ENCODE measurements at places on chromosomes 7 and 10.
A peak's percentile ranks its signal among the peaks of the same experiment; 100 is the strongest.

- DNase-seq: no peak
- no peaks in the 10 kb centered on the region for H3K27me3 ChIP-seq
- no peak overlapping the region for H3K4me3 ChIP-seq
- no peaks in the 10 kb centered on the region for H3K36me3 ChIP-seq
- no peaks in the 10 kb centered on the region for H3K4me1 ChIP-seq
Observed at GRCh38 chr7:10211016-10211415, 762.7 kb upstream of the PHF14 start.

- H3K27me3 ChIP-seq: no peaks in the 10 kb centered on the region
- H3K4me3 ChIP-seq: no peak overlapping the region
- no peak for DNase-seq
- no peak overlapping the region for H3K27ac ChIP-seq
- no peaks in the 10 kb centered on the region for H3K36me3 ChIP-seq
Observed at GRCh38 chr7:155660059-155660757, 15.7 kb downstream of the RBM33 start.

DNA sequence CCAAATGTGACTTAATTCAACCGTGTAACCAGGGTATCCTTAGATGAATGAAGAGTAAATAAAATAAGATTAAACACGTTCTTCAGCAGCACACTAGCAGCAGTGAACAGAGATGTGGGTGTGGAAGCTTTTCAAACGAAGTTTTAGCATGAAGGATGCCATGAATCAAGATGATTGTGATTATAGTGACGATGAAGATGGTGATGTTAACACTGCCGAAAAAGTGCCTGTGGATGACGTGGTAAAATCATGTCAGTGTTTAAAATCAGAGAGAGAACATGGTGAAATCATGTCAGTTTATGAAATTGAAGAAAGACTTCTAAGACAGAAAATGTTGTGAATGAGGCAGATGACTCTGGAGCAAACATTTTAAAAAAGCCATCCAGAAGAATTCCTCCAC lies 19.2 kb downstream of the LCOR start:
- H3K4me1 ChIP-seq: peaks cover 1% of the 10 kb centered on the region
- no peaks in the 10 kb centered on the region for H3K36me3 ChIP-seq
- H3K4me3 ChIP-seq: no peak overlapping the region
- no peak for DNase-seq
- H3K27me3 ChIP-seq: no peaks in the 10 kb centered on the region
- H3K27ac ChIP-seq: no peak overlapping the region

DNA sequence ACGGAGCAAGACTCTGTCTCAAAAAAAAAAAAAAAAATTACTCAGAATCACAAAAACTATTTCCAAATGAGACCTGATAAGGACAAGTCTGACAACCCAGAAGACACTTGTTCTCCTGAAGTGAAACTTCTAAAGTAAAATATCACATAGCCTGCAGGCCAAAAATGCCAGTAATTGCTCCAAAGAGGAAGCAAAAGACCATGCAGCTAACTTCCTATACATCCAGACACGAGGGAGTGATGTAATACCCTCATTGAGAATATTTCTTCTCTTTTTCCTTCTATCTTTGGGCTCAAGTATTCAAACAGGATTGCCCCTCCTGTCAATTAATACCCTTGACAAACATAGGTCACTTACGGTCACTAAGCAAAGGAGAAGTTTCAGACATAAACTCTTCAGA lies 31.2 kb downstream of the ARMH3 start:
- DNase-seq: no peak
- H3K27me3 ChIP-seq: no peaks in the 10 kb centered on the region
- peaks cover 13% of the 10 kb centered on the region for H3K36me3 ChIP-seq
- no peak overlapping the region for H3K4me3 ChIP-seq
- H3K27ac ChIP-seq: no peak overlapping the region

DNA sequence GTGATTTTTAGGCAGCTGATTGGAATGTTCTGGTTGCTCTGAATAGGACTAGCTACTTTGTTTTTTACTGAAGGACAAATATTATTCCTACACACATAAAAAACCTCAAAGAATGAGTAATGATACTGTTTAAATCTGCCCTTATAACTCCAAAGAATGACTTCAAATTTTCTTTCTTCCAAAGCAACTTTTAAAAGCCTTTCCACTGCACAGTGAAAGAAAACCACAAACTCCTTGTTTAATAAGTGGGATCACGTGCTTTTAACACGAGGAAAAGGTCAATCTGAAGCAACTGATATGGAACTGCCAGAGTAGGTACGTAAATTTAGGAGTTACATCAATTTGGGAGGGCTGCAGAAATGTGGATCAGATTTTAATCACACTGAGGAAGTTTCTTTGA lies 8.0 kb upstream of the PRKCQ start:
- DNase-seq: no peak
- H3K4me3 ChIP-seq: peak overlapping the region; percentile 30
- peaks cover 11% of the 10 kb centered on the region for H3K36me3 ChIP-seq
- peaks cover 80% of the 10 kb centered on the region for H3K4me1 ChIP-seq

GRCh38 chr7:106278695-106279094 lies 6.1 kb downstream of the NAMPT start:
- DNase-seq: no peak
- no peak overlapping the region for H3K4me3 ChIP-seq
- peaks cover 12% of the 10 kb centered on the region for H3K4me1 ChIP-seq
- H3K27me3 ChIP-seq: no peaks in the 10 kb centered on the region

DNA sequence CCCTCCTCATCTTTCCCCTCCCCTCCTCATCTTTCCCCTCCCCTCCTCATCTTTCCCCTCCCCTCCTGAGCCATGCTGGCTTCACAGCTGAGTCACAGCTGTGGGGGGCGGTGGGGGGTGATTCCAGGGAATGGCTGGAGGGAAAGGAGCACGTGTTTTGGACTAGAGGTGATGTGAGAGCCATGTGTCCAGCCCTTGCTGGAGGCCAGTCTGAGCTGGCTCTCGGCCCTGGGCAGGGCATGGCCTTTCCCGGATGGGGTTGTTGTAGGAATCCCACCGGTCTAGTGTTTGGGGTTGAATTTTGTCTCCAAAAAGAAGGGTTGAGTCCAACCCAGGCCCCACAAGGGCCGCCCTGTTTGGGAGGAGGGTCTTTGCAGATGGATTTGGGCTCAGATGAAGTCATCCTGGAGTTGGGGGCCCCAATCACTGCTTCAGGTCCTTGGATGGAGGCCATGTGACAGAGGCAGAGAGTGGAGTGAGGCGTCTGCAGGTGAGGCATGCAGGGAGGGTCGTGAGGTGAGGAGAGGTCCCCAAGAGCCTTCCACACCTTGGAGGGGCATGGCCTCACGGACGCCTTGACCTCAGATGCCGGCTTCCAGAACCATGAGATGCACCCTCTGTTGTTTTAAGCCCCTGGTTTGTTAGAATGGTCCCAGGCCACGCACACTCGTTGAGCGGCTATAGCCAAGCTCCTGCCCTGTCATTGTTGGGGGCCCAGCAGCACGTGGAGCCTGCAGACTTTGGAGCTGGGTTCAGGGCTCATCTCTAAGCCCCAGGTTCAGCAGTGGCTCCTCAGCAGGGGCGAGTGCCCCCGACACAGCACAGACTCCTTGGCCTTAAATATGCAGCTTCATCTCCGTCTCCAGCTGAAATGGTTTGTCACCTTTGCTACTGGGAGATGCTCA lies 101.6 kb downstream of the DNAJB6 start:
- H3K27ac ChIP-seq: no peak overlapping the region
- H3K36me3 ChIP-seq: no peaks in the 10 kb centered on the region
- DNase-seq: no peak
- no peaks in the 10 kb centered on the region for H3K4me1 ChIP-seq
- no peak overlapping the region for H3K4me3 ChIP-seq

DNA sequence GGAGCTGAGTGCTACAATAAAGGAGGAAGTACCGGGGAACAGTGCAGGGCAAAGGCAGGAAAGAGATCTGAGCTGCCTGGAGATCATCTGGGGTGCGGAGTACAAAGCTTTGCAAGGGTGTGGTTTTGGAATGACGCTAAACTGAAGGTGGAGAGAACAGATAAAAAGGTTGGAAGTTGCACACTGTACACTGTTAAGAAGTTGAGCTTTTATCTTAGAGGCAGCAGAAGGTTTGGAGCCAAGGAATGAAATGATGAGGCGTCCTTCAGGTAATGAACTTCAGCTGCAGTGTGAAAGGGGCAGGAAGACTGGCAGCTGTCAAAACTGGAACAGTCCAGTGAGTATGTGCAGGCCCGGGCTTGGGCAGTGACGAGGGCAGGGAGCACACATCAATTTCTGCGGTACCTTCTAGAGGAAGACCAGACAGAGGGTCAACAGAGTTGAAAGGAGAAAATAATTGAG lies 7.2 kb upstream of the ANKRD61 start:
- no peaks in the 10 kb centered on the region for H3K27me3 ChIP-seq
- no peak for DNase-seq
- H3K4me3 ChIP-seq: no peak overlapping the region
- peaks cover 20% of the 10 kb centered on the region for H3K4me1 ChIP-seq

DNA sequence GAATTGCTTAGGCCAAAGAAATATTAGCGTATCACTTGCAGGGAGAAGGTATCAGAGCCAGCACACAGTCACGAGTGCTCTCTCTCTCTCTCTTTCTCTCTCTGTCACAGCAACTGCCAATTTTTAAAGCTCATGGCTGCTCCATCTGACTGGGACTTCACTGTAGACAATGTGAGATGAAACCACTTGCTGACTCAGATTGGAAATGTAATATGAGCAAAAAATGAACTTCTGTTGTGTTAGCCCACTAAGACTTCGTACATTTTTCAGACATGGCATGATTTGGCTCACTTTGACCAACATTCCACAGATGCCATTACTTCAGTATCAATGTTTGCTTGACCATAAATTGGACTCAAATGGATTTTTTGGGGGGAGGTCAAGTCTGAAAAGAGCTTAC lies 68.1 kb downstream of the DGKB start:
- H3K27ac ChIP-seq: no peak overlapping the region
- DNase-seq: no peak
- no peaks in the 10 kb centered on the region for H3K36me3 ChIP-seq
- H3K4me3 ChIP-seq: no peak overlapping the region

DNA sequence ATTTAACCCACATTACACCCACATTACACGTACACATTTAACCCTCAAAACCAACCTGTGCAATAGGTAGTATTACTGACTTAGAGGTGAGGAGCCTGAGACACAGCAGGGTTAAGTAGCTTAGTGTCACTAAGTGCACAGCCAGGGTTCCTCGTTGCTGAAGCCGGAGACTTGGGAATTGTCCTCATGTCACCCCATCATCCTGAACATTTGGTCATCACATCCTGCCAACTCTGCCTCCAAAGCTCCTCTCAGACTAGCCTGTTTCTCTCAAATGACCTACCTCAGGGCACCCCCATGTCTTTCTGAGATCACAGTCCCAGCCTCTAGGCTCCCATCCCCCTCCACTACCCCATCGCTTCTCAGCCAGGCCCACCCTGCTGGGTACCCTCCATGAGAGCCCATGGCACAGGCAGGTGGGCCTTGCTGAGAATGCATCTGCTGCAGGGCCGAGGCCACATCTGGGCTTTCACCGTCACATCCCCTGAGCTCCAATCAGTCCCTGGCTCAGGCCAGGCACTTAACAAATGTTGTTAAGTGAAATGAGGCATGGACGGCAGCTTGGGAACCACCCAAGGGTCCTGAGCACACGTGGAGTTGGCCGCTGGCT lies 21.1 kb upstream of the PCBD1 start:
- H3K27ac ChIP-seq: no peak overlapping the region
- no peaks in the 10 kb centered on the region for H3K4me1 ChIP-seq
- H3K27me3 ChIP-seq: no peaks in the 10 kb centered on the region
- DNase-seq: no peak
- H3K36me3 ChIP-seq: no peaks in the 10 kb centered on the region

- no peak overlapping the region for H3K27ac ChIP-seq
- H3K27me3 ChIP-seq: no peaks in the 10 kb centered on the region
- no peak overlapping the region for H3K4me3 ChIP-seq
- no peaks in the 10 kb centered on the region for H3K36me3 ChIP-seq
- DNase-seq: no peak
Observed at GRCh38 chr7:126608339-126608776, 644.4 kb downstream of the GRM8 start.

DNA sequence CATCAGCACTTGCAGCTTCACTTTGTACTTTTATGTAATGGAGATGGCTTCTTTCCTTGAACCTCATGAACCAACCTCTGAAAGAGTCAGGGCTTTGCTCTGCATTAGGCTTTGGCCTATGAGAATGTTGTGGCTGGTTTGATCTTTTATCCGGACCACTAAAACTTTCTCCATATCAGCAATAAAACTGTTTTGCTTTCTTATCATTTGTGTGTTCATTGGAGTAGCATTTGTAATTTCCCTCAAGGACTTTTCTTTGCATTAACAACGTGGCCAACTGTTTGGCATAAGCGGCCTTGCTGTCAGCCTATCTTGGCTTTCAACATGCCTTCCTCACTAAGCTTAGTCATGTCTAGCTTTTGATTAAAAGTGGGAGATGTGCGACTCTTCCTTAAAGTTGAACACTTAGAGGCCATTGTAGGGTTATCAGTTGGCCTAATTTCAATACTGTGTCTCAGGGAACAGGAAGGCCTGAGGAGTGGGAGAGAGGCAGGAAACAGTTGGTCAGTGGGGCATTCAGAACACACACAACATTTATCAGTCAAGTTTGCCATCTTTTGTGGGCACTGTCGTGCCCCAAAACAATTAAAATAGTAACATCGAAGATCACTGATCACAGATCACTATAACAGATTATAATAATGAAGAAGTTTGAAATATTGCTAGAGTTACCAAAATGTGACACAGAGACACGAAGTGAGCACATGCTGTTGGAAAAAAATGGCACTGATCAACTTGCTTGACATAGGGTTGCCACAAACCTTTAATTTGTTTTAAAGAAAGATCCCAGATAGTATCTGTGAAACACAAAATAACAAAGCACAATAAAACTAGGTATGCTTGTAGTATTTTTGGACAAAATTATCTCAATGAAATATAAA lies 64.7 kb downstream of the NRF1 start:
- H3K4me3 ChIP-seq: no peak overlapping the region
- H3K4me1 ChIP-seq: no peaks in the 10 kb centered on the region
- no peak overlapping the region for H3K27ac ChIP-seq
- no peak for DNase-seq
- H3K36me3 ChIP-seq: peaks cover 24% of the 10 kb centered on the region

DNA sequence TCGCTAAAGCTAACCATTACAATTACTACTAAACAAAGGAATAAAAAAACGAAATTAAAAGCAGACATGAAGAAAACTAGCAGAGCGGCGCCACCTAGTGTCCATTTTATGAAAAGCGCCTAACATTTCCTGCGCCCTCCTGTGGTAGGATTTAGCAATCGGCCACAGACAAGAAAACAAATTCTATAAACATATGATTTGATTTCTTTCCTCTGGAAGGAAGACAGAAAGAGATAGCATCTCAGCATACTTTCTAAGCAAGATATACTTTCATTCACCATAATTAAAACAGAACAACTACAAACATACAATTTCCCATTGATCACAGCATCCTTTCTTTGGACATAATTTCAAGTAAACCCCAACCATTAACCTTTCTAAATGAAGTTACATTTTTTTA lies 337.7 kb upstream of the NPVF start:
- no peaks in the 10 kb centered on the region for H3K4me1 ChIP-seq
- DNase-seq: peak; percentile 44
- H3K4me3 ChIP-seq: no peak overlapping the region
- no peak overlapping the region for H3K27ac ChIP-seq

- H3K27ac ChIP-seq: no peak overlapping the region
- DNase-seq: no peak
- peaks cover 7% of the 10 kb centered on the region for H3K4me1 ChIP-seq
- no peaks in the 10 kb centered on the region for H3K36me3 ChIP-seq
- H3K27me3 ChIP-seq: no peaks in the 10 kb centered on the region
Observed at GRCh38 chr7:41942468-41943093, 239.7 kb upstream of the INHBA start.
